ENCODE measurements at places on chromosomes 3 and 15.

GRCh38 chr3:138769616-138770015 lies 65.1 kb downstream of the PIK3CB start:
- DNase-seq = no peak

GRCh38 chr3:108500728-108501127 lies 9.7 kb downstream of the MYH15 start:
- DNase-seq = no peak

GRCh38 chr3:145429546-145429945 lies 731.4 kb downstream of the PLOD2 start:
- DNase-seq = no peak

DNA sequence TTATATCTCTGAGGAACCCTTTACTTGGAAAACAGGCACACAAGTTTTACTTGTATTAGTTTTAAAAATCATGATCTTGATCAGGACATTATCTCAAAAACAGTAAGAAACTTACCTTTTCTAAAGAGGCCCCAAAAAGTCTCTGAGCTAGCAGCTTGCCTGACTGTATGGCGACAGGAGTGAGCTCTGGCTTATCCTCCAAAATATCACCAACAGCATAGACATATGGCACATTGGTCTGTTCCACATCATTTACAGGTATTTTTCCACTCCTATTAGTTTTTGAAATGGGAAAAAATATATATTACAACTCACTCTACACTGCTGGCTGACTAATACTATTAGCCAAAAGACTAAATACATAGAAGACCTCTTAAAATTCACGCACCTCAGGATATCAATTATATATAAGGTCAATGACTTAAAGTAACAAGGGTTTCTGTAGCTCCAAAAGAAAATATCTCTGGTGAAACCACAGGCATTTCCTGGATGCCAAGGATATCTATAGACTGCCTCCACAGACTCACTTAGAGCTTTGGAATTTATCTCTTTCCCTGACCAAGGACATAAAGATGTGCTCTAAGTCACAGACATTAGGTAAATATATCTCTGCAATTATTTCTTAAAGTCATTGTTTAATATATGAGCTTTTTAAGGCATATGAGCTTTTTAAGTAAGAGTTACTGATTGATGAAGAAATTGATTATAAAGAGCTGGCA lies 33.1 kb downstream of the TXNRD3 start:
- no peak for DNase-seq

GRCh38 chr3:24684506-24685023 lies 189.9 kb upstream of the THRB start:
- no peak for DNase-seq

DNA sequence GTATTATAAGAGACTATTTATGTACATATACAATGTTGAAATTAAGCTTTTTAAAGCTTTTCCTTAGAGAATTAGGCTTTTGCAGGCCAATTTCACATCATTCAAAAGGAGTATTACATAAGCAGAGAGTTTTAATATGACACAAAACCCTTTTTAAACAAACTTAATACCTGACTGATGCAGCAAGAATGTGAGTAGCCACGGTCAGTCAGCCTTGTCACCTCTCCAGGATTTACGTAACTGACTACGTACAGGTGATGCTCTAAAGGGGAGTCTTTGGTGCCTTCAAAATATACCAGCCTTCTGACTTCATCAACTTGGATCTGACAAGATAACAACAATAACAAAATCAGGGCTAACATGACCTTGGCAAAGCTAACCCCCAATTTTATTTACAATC lies 44.2 kb upstream of the IGDCC4 start:
- DNase-seq = no peak

GRCh38 chr15:88792342-88793282 lies 10.6 kb upstream of the ACAN start:
- DNase-seq = no peak

- no peak for DNase-seq
These were observed 94.8 kb downstream of the FLNB start for GRCh38 chr3:58102976-58103451.

DNA sequence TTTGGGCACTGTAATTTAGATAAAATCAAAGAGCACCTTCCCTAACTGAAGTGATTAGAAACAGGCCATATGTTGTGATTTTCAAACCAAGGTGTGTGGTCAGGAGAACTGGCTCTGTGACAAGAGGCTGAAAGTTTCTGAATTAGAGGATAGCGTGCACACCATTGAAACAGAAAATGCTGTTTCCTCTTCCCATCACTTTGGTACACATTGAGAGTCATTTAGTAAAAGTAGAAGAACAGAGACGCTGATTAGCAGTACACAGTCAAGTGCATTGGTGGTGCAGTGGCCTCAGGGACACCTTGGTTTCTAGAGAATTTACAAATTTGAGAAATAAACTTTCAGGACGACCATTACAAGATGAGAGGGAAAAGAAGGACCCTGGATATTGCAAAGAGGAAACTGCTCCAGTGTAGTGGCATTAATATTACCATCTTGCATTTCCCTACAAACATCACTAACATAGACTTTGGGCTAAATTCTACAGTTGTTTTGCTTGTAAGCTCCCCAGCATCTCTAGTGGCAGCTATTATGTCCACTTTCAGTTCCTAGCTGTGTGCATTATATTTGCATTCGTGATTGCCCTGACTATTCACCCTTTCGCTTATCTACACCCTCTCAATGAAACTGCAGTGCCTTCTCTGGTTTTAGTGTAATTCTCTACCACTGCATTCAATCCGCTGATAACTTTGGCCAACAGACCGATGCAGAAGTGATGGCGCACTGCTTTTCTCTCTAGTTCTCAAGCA lies 728.1 kb upstream of the GRM7 start:
- DNase-seq = no peak

DNA sequence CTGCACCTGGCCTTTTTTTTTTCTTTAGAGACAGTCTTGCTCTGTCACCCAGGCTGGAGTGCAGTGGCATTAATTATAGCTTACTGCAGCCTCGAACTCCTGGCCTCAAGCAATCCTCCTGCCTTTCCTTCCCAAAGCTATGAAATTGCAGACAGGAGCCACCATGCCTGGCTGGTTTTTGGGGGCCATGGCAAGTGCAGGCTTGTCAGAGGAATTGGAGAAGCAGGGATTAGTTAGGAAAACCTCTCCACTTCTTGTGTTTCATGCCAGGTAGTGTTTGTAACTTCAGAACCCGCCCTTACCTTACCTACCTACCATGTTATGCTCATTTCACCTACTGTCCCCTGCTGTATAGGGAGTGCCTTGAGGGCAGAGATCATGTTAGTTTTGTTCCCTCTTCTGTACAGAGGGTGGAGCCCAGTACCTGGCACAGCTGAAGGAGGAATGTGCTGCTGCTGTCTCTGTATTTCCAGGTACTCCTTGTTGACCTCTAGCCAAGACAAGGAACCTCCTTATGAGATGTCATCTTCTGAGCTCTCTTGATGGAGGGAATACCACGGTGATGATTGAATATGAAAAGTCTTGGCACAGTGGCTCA lies 43.8 kb downstream of the TRAK1 start:
- no peak for DNase-seq

All from posterior cingulate gyrus (tissue), 11 donors.